ENCODE measurements at places on chromosomes 11 and 22. TPM values are rescaled to one million over a fixed set of nuclear protein-coding genes. Genes with fewer than 3 reads are reported as not detected.

Gene MS4A6A
- not detected for total RNA-seq

Gene MFRP
- total RNA-seq, result not detected

Gene CRYBB3
- not detected for total RNA-seq

Gene TRIM51
- total RNA-seq, result not detected

Gene TUB
- total RNA-seq, result 5.7 TPM

Gene SCGB2A2
- not detected for total RNA-seq

Gene TMEM223
- total RNA-seq, result 30.2 TPM

Gene ANO1
- 1.1 TPM for total RNA-seq

All from A549 treated with CpdA at 1 μM for 4 hours (cell line).